Breast epithelium (tissue), 4 donors: ENCODE measurements at places on chromosomes 5 and 9. TPM values are rescaled to one million over a fixed set of nuclear protein-coding genes. Genes with fewer than 3 reads are reported as not detected.

- peaks cover 4% of the 10 kb centered on the region for H3K4me1 ChIP-seq
- H3K27me3 ChIP-seq: no peaks in the 10 kb centered on the region
- H3K4me3 ChIP-seq: no peak overlapping the region
- H3K27ac ChIP-seq: peak overlapping the region; percentile 91
Measured at GRCh38 chr9:4667681-4668080, 1.4 kb upstream of the SPATA6L start.

DNA sequence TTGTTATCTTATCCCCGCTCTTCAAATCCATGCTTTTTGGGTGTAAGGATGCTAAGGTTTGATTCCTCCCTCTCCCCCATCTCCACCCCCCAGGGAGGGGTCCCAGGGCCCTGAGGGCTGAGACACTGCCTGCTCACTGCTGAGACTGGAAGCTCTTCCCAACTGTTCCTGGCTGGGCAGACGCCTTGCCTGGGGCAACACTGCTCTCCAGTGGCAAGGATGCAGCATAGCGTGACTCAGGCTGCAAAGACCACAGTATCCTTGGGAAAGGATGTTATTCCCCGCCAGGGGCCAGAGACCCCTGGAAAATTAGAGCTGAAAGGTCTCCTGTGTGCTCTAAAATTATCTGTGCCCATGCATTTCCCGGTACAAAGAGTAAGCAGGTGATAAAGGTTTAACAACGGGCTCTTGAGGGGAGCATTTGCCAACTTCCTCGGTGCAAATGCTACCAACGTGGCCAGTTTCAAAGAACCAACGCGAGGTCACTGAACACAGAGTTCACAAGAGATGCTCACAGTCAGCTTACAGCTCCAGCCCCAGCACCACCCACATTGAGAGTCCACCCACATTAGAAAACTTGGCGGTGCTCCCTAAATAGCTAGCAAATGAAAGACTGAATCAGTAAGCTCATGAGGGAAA lies 271.9 kb downstream of the NSG2 start:
- no peaks in the 10 kb centered on the region for H3K4me1 ChIP-seq
- H3K36me3 ChIP-seq: no peaks in the 10 kb centered on the region
- H3K27ac ChIP-seq: no peak overlapping the region
- no peak overlapping the region for H3K4me3 ChIP-seq

DNA sequence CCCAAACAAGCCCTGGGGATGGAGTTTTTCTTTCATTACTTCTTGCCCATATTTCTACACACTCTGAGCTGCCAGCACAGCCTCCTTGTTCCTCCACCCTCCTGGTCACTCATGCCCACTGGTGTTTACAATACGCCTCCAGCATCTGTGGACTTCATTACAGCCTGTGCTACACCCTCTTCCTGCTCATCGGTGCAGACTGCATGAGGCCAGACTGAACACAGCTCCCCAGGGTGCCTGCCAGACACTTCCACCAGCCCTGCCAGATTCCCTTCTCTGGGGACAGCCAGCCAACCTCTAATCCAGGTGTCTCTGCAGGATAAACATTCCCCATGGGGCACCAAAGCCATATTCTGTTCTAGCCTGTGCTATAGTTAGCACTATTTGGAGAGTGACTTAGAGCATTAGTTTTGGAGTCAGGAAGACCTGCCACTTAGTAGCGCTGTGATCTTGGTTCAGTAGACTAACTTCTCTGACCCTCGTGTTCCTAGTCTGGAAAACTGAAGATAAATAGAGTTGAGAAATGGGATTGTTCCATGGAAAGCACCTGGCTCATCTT lies 163.8 kb upstream of the KLF4 start:
- no peaks in the 10 kb centered on the region for H3K27me3 ChIP-seq
- no peak for DNase-seq
- no peak overlapping the region for H3K4me3 ChIP-seq
- no peaks in the 10 kb centered on the region for H3K4me1 ChIP-seq
- no peak overlapping the region for H3K27ac ChIP-seq
- no peaks in the 10 kb centered on the region for H3K36me3 ChIP-seq

DNA sequence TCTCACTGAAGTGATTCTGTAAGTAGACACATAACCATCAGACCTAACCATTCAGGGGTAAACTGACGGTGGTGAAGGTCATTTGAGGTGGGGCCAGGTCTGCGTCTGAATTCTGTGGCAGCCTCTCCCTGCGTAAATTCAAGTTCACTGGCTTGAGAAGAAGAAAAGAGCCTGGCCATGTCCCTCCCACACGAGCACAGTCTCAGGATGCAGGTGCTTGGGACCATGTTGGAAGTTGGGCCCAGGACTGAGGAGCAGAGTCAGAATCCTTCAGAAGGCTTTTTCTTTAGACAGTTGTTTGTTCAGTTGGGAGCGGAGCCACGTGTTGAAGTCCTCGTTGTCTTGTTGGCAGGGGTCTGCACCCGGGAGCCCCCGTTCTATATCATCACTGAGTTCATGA lies 24.1 kb downstream of the QRFP start:
- H3K27me3 ChIP-seq: no peaks in the 10 kb centered on the region
- DNase-seq: no peak
- H3K4me1 ChIP-seq: no peaks in the 10 kb centered on the region
- no peak overlapping the region for H3K4me3 ChIP-seq
- H3K27ac ChIP-seq: no peak overlapping the region
- H3K36me3 ChIP-seq: peaks cover 4% of the 10 kb centered on the region

DNA sequence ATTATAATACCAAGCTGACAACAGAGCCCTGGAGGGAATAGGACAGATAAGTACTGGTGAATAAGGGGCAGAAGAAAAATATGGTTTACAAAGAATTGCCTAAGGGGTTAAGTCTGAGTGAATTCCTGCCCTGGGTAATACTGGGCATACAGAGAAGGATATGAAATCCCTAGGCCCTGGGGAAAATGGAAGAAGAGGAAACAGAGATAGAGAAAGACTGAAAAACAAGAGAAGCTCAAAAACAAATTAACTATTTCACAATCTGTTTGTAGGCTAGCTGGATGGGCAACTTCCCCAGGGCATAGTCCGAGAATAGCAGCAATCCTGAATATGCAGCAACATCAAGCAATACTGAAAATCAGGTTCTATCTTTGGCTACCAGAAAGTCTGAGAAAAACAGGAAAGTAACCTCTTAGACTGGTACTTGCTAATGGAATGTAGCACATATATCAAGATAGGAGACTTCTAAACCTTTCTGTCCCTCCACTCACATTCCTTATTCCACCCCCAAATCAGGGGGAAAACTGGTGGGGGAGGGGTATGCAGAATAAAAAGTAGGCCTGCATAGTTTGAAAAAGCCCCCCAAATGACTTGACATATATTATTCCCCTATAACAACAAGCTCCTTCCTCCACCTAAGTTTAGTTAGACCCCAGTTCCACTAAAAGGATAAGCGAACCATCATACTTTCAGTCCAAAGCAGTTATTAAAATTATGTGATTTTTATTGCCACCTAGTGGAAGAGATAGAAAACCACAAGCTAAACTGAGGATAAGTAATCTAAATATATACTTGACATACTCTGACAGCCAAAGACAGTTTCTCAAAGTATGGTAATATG lies 20.6 kb downstream of the SLC38A9 start:
- no peaks in the 10 kb centered on the region for H3K36me3 ChIP-seq
- H3K27ac ChIP-seq: peak overlapping the region; percentile 50
- no peaks in the 10 kb centered on the region for H3K27me3 ChIP-seq
- H3K4me1 ChIP-seq: peaks cover 5% of the 10 kb centered on the region
- no peak overlapping the region for H3K4me3 ChIP-seq

- H3K27ac ChIP-seq: peak overlapping the region; percentile 57
- no peaks in the 10 kb centered on the region for H3K36me3 ChIP-seq
- H3K4me1 ChIP-seq: peaks cover 6% of the 10 kb centered on the region
- H3K27me3 ChIP-seq: no peaks in the 10 kb centered on the region
Measured at GRCh38 chr5:172692981-172693380, 51.9 kb downstream of the NEURL1B start.

DNA sequence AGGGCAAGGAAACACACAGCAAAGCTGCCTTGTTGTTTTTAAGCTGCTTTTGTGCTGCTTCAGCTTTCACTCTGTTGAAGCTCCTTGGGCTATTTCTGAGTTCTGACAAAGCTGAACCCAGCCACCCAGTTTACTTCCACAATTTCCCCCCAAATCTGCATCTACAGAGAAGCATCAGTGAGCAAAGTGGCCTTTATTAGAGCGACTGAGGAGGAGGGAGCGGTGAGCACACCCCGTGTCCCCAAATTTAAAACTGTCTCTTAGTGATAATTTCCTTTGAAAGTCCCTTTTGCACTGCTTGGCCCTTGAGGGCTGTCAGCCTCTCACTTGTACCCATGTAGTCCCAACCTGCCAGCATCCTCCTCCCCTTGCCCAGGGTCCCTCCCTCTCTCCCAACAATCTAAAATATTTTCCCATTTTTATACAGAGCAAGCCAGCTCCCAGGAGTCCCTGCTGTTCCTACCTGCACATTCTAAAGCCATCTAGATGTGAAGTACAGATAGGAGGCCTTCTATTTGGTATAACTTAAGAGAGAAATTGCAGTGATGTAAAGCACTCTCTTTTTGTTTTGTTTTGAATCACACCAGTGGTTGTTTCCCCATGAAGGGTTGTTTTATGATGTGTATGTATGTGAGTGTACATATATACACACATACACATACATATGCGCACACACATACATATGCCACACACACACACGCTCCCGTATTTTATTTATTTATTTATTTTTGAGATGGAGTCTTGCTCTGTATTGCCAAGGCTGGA lies 313.5 kb downstream of the TLE4 start:
- H3K36me3 ChIP-seq: no peaks in the 10 kb centered on the region
- no peak for DNase-seq
- H3K27ac ChIP-seq: no peak overlapping the region
- no peaks in the 10 kb centered on the region for H3K27me3 ChIP-seq
- H3K4me1 ChIP-seq: no peaks in the 10 kb centered on the region

DNA sequence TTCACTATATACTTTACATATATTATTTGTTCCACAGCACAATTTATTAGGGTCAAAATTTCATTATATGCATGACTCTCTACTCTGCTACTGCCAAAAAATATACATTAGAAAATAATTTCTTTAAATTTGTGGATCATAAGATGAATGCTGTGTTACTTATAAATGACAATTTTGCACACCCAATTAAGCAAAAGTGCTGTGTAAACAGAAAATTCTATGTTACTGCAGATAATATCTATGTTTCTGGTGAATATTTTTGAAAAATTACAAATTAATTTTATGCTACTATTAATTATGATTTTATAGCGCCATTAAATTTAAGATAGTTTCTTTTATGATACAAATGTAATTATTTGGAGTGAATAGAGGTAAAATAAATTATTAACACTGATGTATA lies 59.8 kb upstream of the GABRA6 start:
- DNase-seq: no peak
- no peaks in the 10 kb centered on the region for H3K4me1 ChIP-seq
- no peak overlapping the region for H3K27ac ChIP-seq
- H3K27me3 ChIP-seq: no peaks in the 10 kb centered on the region
- H3K36me3 ChIP-seq: no peaks in the 10 kb centered on the region

GRCh38 chr9:32704343-32704742 lies 68.9 kb upstream of the TAF1L start:
- no peaks in the 10 kb centered on the region for H3K4me1 ChIP-seq
- no peak overlapping the region for H3K4me3 ChIP-seq
- no peak overlapping the region for H3K27ac ChIP-seq
- no peaks in the 10 kb centered on the region for H3K36me3 ChIP-seq
- no peaks in the 10 kb centered on the region for H3K27me3 ChIP-seq

GRCh38 chr9:129570450-129571297 lies 50.2 kb downstream of the C9orf50 start:
- no peaks in the 10 kb centered on the region for H3K36me3 ChIP-seq
- H3K27me3 ChIP-seq: no peaks in the 10 kb centered on the region
- H3K27ac ChIP-seq: peak overlapping the region; percentile 77
- no peak overlapping the region for H3K4me3 ChIP-seq

Gene ADAMTS13
- total RNA-seq: 2.9 TPM

Gene HTR1A
- total RNA-seq: not detected
